ENCODE measurements at places on chromosomes 4 and X.

DNA sequence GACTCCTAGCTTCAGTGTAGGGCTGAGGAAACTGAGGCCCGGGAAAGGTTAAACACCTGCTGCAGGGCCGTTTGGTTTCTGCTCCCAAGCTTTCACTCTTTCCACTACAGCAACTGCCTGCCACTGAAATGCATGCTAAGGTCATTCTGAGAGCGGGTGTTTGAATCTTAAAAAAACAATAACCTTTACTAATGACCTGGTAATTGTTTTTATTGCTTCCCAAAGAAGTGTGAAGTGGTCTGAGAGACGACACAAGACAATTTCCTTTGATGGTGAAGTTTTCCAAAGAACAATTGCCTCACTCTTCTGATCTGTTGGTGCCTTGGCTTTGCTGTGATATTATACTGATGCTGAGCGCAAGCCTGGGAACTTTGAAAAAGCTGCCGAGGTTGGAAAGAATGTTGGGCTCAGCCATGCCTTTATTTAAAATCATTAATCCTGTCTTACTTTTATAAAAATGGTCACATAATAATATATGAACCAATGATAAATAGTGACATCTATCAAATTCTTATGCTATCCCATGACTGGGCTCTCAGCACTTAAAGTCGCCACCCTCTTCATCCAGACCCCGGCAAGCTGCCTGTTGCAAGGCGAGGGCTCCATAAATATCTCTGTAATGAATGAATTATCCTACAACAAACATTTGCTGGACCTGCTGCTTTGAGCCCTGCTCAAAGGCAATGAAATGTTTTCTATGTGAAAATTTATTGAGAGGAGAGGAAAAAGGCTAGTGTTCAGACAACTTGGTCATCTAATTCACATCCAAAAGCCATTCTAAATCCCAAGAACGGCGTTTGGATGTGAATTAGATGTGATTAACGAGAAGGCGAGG lies 67.8 kb upstream of the SOD3 start:
- no peak for DNase-seq

DNA sequence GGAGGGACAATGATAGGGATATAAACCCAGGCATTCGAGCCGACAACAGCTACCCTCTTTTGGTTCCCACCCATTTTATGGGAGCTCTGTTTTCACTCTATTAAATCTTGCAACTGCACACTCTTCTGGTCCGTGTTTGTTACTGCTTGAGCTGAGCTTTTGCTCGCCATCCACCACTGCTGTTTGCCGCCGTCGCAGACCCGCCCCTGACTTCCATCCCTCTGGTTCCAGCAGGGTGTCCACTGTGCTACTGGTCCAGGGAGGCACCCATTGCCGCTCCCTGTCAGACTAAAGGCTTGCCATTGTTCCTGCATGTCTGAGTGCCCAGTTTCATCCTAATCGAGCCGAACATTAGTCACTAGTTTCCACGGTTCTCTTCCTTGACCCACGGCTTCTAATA lies 1170.5 kb upstream of the PABPC4L start:
- no peak for DNase-seq

DNA sequence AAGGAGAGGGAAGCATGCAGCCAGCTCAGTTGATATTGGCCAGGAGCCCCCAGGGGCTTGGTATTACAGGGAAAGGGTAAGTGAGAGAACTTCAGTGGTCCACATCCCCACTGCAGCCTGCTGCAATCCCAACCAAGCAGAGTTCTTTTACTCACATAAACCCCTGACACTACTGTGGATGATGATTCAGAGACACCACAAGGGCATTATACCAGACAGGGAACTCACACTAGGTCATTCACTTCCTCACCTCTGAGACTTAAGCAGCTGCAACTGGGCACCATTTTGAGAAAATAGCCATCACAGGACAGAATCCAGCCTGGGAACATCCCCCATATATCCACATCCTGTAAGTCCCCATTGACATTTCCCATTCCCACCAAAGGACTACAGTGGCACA lies 248.0 kb downstream of the INPP4B start:
- DNase-seq: no peak

DNA sequence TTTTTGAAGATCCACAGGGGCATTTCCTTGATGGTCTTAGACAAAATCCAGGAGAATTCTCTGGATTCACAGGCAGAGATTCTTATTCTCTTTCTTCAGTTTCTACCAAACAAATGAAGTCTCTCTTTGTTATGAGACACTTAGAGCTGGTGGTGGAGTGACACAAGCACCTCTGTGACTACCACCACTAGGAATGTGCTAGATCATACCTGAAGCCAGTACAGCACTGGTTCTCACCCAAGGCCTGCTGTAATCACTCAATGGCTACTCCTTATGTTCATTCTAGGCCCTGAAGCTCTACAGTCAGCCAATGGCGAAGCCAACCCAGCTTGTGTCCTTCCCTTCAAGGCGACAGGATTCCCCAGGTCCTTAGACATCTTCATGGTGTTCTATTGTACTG lies 482.3 kb downstream of the TRAM1L1 start:
- DNase-seq: no peak
